Psoas muscle (tissue), 8 donors: ENCODE measurements at places on chromosomes 16 and 17. TPM values are rescaled to one million over a fixed set of nuclear protein-coding genes. Genes with fewer than 3 reads are reported as not detected.

The HS3ST3B1 gene
- total RNA-seq: 1.1 TPM

The CES5A gene
- not detected for total RNA-seq

The POLR3K gene
- 7.2 TPM for total RNA-seq

The CCT6B gene
- total RNA-seq: 5.2 TPM
